Cardiac atrium fibroblast (primary cell): ENCODE measurements at places on chromosomes 13 and 19. TPM values are rescaled to one million over a fixed set of nuclear protein-coding genes. Genes with fewer than 3 reads are reported as not detected.

The ZNF468 gene
- 11.6 and 16.7 TPM in 2 replicates for total RNA-seq

The RNF113B gene
- not detected in 2 replicates for total RNA-seq

The OR7D2 gene
- not detected in 2 replicates for total RNA-seq

The RFPL4A gene
- total RNA-seq: not detected in 2 replicates

The FAM83E gene
- 0.32 TPM in 1 of 2 replicates, not detected in the other for total RNA-seq

The NOVA2 gene
- 0.32 and 0.90 TPM in 2 replicates for total RNA-seq

The PSG11 gene
- total RNA-seq: not detected in 2 replicates

The MEF2B gene
- total RNA-seq: not detected in 2 replicates

The ZNF69 gene
- total RNA-seq: 2.3 and 4.2 TPM in 2 replicates

The LIM2 gene
- not detected in 2 replicates for total RNA-seq

The MYPOP gene
- total RNA-seq: 1.6 and 2.1 TPM in 2 replicates

The APC2 gene
- total RNA-seq: 0.16 TPM in 1 of 2 replicates, not detected in the other

The SIGLEC11 gene
- not detected in 2 replicates for total RNA-seq

The CEACAM8 gene
- total RNA-seq: not detected in 2 replicates

The GPR4 gene
- 2.7 and 5.2 TPM in 2 replicates for total RNA-seq

The TPTE2 gene
- total RNA-seq: not detected in 2 replicates

The PNMA8B gene
- total RNA-seq: 0.97 and 1.3 TPM in 2 replicates

The ALDH16A1 gene
- total RNA-seq: 31.1 and 48.8 TPM in 2 replicates

The ZNF345 gene
- total RNA-seq: 1.6 and 4.7 TPM in 2 replicates

The SLC5A5 gene
- total RNA-seq: not detected in 2 replicates

The MAST1 gene
- 0.32 TPM in 1 of 2 replicates, not detected in the other for total RNA-seq

The IL4I1 gene
- total RNA-seq: not detected in 2 replicates

The CCDC8 gene
- 29.8 and 32.1 TPM in 2 replicates for total RNA-seq

The ZNF418 gene
- 1.3 and 1.6 TPM in 2 replicates for total RNA-seq

The RETN gene
- total RNA-seq: not detected in 2 replicates

The WDR88 gene
- total RNA-seq: not detected in 2 replicates

The CCDC70 gene
- not detected in 2 replicates for total RNA-seq

The CBARP gene
- total RNA-seq: 3.7 and 4.0 TPM in 2 replicates

The SOX1 gene
- not detected in 2 replicates for total RNA-seq

The CDK8 gene
- total RNA-seq: 10.5 and 15.7 TPM in 2 replicates

The FUZ gene
- 12.2 and 15.2 TPM in 2 replicates for total RNA-seq

The RPS28 gene
- 414 and 638 TPM in 2 replicates for total RNA-seq

The PABPC3 gene
- total RNA-seq: under 0.01 and 0.32 TPM in 2 replicates

The OR7C1 gene
- total RNA-seq: not detected in 2 replicates

The MYH14 gene
- 0.49 TPM in 1 of 2 replicates, not detected in the other for total RNA-seq

The KLK14 gene
- not detected in 2 replicates for total RNA-seq

The MEIS3 gene
- 48.1 and 65.3 TPM in 2 replicates for total RNA-seq

The ZNF737 gene
- total RNA-seq: 3.9 and 6.3 TPM in 2 replicates

The KLK12 gene
- not detected in 2 replicates for total RNA-seq

The NCR1 gene
- total RNA-seq: not detected in 2 replicates

The SUPT20H gene
- 28.5 and 30.5 TPM in 2 replicates for total RNA-seq

The IL12RB1 gene
- total RNA-seq: 0.16 TPM in 1 of 2 replicates, not detected in the other

The PSG1 gene
- not detected in 2 replicates for total RNA-seq

The RPL28 gene
- 461 and 521 TPM in 2 replicates for total RNA-seq

The CNN1 gene
- 3.2 and 3.6 TPM in 2 replicates for total RNA-seq
